ENCODE measurements at places on chromosomes 13 and 19.

- DNase-seq, result no peak
Measured at GRCh38 chr13:106650690-106651205, 82.8 kb upstream of the ARGLU1 start.

DNA sequence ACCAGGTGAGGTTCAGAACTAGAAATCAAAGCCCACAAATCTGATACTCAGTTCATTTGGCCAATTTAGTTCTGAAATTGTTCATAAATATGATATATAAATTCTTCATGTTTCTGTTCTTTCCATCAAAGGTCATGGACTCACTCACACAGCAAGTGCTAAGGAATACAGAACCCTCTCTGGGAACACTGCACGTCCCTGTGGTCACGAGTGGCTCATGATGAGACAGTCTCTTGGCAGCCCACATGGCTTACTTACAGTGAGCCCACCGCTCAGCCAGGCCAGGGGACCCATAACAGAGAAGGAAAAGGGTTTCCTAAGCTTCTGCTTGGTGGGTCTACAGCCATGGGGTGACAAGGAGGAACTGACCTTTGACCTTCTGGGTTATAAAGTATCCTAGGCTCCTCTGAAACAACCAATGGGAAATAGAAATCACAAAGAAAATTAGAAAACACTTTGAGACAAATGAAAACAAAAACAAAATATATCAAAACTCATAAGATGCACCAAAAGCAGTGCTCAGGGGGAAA lies 67.4 kb downstream of the CDADC1 start:
- no peak for DNase-seq

- no peak for DNase-seq
Measured at GRCh38 chr13:25132751-25133390, 36.9 kb downstream of the PABPC3 start.

DNA sequence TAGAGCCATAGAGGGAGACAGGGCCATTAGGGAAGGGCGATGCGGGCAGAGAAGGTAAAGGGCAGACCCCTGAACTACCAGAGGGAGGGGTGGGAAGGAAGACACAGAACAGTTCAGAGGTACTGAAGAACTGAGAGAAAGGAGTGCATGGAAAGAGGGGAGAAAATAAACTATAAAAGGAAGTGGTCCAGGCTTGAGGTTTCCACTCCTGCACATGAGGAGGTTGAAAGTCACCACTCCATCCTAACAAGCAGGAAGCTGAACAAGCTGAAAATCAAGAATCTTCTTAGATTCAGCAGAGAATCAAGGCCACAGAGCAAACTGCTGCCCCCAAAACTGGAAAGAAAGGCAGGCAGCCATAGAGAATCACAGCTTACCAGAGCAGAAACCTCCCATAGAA lies 45.1 kb downstream of the MIPEP start:
- no peak for DNase-seq

GRCh38 chr13:113926301-113926761 lies 47.5 kb downstream of the C13orf46 start:
- DNase-seq, result no peak

- DNase-seq, result no peak
Measured at GRCh38 chr13:46495651-46496050, 57.3 kb upstream of the LRCH1 start.

- DNase-seq, result no peak
Measured at GRCh38 chr13:83692800-83693199, 189.5 kb downstream of the SLITRK1 start.

DNA sequence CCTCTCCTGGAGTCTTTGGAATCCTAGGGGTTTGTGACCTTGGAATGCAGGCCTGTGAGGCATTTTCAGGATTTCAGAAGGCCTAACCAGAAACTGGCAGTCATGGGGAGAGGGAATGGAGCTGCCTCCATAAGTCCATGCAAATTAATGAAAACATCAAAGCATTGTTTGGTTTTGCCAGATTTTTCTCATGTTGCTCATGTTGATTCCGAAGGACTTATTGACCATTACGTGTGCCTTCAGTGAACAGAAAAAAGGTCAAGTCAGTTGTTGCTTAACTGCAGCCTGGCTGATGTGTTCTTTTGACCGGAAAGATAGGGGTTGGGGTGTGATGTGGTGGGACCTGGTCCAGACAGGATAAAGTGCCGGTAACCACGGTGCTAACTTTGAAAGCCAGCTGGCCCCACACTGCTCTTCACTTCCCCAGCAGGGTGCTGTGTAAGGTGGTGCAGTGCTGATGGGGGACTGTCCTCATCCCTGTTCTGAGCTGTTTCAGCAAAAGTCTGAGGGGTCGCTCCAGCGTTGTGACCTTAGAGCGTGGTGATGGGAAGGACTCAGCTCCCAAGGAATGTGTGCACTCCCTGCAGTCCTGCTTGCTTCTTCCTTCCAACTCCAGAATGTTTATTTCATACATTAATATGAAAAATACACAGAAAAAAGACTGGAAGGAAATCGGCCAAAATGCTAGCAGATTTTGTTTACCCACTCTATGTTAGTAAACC lies 3.5 kb downstream of the RNF113B start:
- DNase-seq, result no peak

GRCh38 chr13:75405976-75406703 lies 75.8 kb downstream of the TBC1D4 start:
- DNase-seq, result no peak

- DNase-seq, result no peak
Measured at GRCh38 chr19:20060282-20060681, 17.5 kb upstream of the ZNF90 start.

- DNase-seq, result no peak
Measured at GRCh38 chr13:31421756-31422155, 222.0 kb downstream of the B3GLCT start.

- no peak for DNase-seq
Measured at GRCh38 chr13:48437371-48437770, 24.5 kb upstream of the LPAR6 start.

DNA sequence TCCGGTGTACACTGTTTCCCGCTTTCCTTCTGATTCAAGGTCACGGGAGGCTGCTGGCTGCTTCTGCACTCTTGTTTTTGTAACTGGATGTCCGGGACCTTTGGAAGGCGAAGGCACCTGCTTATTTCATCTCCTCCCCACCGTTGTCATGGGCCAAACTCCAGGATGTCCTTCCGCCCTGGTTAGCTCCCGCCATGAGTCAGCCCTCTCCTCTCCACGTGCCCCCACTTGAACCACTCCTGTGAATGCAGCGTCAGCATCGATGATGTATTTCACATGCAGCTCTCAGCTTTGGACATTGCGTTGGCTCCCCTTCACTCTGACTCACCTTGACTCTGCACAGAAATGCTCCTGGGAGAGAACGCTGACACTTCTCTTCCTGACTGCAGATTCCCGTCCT lies 5.5 kb upstream of the GALP start:
- DNase-seq, result no peak

- peak; percentile 71 for DNase-seq
Measured at GRCh38 chr19:17235300-17235970, 9.4 kb downstream of the OCEL1 start.

DNA sequence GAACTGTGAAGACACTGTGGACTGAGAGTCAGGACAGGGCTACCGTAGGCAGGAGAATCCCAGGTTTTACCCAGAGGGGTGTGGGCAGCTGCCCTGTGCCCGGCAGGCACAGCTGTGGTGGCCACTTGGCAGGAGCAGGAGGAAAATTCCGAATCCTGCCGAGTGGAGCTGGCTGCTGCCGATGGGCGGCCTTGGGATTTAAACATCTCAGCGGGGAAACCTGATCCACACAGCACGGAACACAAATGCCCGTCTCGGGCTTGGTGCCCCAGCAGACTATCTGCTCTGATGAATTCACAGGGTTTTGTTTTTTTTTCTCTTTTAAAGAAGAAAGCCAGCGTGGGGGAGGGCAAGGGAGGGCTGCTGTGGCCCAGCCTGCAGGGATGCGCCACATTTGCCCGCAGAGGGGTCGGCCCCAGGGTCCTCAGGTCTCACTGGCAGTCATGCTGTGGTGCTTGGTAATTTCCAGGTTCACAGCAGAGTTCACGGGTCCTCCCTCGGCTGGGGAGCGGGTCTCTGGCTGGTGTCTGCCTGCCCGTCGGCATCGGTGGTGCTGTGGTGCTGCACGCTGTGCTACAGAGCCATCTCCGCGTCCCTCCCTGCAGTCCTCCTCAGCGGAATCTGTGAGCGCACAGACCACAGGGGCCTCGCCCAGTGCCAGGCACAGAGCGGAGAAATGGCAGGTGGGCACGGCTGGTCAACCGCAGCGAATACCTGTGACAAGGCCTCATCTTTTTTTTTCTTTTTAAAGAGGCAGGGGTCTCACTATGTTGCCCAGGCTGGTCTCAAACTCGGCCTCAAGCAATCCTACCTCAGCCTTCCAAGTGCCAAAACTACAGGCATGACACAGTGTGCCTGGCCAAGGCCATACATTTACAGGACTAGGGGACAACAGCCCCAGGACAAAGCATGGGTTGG lies 28.1 kb downstream of the MPND start:
- no peak for DNase-seq

DNA sequence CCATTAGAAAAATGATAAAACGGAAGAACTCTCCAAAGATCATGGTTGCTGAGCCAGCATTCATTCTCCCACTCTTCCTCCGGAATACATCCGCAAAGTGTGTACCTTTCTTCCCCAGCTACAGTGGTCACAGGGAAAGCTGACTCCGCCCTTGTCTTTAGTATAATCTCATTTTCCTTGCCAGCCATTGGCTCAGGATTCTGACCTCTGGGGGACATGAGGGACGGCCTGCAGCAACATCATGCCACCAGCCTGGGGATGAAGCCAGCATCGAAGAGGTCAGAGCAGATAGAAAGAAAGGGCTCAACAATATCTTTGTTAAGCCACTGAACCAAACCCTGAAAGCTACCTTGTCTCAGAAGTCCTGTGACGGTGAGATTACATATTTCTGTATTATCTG lies 46.3 kb upstream of the TPP2 start:
- no peak for DNase-seq

GRCh38 chr13:48896312-48896711 lies 79.4 kb upstream of the FNDC3A start:
- no peak for DNase-seq

DNA sequence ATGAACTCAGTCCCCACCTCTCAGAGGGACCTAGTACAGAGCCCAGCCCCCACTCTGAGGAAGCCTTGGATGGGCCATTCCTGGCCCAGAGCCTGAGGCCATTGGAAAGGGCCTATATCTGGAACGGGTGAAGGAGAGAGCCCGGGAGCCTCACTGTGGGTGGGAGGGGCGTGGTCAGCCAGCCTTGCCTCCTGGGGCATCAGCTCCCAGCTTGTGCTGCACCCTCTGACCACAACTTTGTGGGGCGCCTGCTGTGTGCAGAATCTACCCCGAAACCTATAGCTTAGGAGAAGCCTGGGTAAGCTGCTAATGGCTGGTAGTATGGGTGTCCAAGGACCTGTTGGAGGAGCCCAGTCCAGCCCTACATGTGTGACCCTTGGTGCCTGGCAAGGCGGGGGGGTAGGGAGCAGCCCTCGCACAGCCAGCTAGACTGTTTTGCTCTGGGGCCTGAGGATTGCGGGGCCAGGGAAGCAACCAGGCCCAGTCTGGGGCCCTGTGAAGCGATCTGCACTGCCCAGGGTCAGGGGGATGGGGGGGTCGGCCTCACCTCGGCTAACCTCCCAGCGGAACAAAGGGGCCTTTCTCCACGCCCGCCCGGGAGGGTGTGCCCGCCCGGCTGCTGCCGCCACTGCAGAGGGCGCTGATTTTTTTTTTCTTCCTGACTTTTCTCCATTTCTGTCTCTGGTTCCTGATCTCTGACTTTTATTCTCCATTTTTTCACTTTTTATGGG lies 42.3 kb downstream of the LYL1 start:
- DNase-seq, result no peak

DNA sequence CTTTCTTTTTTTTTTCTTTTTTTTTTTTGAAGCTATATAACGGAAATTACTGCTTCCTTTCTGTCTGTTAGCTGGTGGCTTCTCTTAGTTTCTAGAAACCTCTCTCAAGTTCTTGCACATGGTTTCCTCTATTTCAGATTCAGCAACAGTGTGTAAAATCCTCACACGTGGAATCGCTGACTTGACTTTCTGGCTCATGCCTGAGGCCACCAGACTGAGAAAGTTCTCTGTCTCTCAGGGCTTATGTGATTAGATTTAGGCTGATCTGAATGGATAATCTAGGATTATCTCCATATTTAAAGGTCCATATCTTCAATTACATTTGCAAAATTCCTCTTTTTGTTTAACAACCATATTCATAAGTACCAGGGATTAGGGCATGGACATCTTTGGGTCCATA lies 856.3 kb upstream of the SLITRK6 start:
- DNase-seq, result no peak

DNA sequence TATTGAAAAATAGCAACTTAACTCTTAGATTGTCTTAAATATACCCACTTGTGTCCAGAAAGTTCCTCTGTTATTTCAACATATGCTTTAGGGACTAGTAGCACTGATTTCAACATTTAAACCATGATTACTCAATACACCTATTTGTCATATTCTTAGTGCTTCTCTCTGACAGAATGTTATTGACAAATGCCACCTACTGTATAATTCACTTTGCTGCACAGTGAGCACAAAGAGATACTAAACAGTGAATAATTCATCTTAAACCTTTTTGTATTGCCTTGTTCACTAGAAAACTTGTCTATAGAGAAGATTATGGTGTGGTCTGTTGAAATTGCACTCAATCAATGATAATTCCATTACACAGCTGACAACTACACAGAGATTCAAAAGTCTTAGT lies 692.6 kb downstream of the PCDH17 start:
- no peak for DNase-seq

DNA sequence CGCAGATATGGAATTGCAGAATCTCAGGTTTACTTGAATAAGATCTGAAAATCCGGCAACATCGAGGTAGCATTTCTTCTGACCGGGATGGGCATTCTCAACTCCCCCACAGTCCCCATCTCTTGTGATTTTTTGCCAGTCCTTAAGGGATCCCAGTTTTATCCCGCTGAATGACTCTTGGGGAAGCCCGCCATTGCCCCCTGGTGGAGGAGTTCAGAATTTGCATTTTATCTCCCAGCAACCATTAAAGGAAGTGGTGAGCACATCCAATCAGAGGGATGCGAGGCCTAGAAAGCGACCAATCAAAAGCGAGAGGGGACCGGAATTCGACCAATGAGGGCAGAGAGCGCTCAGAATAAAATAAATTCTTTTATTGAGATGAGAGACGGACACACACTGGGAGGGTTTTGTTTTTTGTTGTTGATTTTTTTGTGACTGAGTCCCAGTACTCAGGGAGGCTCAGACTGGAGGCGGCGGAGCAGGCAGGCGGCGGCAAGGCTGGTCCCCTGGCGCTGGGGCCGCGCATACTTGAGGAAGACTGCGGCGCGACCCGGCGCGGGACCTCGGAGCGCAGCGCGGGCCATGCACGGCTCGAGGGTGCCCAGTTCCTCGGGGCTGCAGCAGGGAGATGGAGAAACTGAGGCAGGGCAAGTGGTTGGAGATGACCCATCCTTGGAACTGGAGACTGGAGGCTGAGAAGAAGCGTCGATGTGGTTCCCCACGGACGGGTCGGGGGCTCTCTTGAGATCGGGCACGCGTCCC lies 3.9 kb upstream of the TTC9B start:
- peak; percentile 88 for DNase-seq

DNA sequence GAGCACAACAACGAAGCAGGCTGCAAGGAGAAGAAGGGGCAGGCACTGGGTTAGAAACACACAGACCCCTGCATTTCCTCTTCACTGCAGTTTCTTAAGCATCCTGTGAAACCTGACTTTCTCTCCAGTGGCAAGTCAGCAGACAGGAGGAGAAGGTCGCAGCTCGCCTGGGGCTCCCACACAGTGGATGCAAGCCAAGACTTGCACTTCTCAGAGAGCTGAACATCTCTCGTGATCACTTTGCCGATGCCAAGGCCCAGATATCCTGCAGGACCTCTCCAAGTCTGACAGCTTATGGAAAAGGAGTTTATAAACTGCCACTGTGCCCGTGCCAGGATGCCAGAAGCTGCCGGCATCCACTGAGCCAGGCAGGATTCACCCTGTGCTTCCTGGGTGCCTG lies 18.4 kb downstream of the TMEM272 start:
- DNase-seq, result no peak
